ENCODE measurements at places on chromosomes 1 and 21. TPM values are rescaled to one million over a fixed set of nuclear protein-coding genes. Genes with fewer than 3 reads are reported as not detected.

DNA sequence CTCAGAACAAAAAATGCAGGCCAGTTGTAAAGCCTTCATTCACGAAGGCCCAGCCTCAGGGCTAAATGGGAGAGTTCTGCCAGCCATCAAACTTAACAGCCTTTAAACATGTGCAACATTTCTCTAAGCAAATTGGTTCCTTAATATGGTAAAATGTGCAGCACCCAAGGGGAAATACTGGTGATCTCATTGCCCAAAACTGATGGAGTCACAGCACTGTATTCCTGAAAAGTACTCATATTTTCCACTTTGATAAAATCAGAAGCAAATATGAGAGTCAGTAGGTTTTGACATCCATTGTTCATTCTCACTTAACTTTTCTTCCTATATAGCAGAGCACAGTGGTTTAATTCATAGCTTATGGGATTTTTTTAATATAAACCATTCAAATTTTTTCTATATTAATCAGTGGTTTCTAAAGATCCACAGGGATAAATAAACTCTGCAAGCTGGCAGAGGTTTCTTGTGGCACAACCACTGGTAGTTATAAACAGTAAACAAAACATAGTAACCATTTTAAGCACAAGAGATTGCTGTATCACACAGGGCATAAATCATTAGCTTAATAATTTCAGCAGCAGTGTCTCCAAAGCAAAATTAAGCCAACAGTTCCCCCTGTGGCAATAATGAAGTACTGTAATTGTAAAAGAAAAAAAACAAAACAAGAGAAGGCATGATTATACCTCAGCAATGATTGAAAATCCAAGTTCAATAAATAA, 106.9 kb upstream of the LYPLAL1 start:
- DNase-seq: peak; percentile 39

GRCh38 chr1:230632273-230632873, 9.9 kb upstream of the COG2 start:
- no peak for DNase-seq

DNA sequence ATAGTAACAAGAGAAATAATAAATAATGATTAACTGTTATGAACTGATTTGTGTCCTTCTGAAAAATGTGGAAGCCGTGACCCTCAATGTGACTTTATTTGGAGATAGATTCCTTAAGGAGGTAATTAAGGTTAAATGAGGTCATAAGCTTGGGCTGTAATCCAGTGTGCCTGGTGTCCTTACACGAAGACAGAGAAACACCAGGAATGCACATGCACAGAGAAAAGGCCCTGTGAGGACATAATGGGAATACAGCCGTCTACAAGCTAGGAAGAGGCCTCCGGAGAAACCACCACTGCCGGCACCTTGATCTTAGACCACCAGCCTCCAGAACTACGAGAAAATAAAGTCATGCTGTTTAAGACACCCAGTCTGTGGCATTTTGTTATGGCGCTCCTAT, 215.9 kb downstream of the NEGR1 start:
- no peak for DNase-seq

DNA sequence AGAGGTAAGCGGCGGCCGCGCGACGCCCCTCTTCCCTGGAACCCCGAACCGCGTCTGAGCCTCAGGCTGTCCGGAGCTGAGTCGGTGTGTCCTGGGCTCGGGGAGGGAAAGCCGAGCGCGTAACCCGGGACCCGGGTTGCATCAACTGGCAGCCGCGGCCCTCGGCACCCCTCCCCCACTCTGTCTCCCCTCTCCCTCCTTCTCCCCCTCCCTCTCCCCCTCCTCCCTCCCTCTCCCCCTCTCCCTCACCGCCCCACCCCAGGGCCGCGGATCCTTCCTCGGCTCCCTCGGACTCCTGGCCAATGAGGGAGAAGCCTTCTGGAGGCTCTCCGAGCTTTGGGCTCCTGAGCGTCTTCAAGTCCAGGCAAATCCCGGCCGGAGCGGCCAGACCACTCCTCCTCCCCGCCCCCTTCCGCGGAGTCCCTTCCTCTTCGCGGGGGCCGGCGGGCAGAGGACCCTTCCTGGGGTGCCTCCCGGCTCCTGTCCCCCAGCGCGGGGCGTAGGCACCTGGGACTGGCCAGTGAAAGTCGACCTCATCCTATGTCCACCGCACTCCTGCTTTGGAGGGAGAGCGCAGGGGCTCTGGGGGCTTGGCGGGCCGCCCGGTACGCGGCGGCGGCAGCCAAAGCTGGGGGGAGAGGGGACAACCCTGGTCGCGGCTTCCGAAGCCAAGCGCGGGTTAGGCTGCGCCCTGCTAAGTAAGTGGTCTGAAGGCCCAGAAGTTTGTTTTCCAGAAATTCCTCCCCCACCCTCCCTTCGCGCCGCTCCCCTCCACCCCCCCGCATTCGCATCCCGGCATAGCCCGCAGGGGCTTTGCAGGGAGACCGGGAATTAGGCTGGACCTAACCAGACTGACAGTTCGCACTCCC, 850 bp downstream of the SESN2 start:
- peak; percentile 80 for DNase-seq

DNA sequence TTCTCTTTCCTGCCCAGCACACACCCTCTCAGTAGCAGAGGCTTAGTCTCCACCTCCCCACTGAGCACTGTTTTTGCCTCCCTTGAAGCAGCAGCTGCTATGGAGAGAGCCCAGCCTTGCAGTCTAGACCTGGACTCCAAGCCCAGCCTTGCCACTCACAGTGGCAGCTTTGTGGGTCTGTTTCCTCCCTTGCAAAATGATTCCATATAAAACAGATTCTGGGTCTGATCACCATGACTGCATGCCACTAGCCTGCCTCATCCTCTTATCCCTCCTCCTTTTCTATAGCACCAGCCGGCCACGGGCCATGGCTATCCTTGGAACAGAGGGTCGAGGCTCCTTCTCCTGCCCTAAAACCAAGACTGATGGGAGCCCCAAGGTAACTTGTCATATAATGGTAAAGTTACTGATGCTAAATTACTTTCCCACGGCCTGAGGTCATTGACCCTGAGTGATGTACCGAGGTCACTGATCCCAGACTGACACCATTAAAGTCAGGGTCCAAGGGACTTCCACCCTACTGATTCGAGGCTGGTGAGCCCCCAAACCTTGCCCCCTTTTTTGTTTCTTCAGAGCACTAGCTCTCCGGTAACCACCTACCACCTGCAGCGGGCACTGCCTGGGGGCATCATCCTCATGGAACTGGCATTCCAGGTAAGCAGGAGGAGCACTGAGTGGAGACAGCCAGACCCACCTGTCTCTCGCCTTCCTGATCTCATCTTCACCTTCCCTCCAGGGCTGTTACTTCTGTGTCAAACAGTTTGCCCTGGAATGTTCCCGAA, 7.9 kb downstream of the HYI start:
- DNase-seq: no peak

DNA sequence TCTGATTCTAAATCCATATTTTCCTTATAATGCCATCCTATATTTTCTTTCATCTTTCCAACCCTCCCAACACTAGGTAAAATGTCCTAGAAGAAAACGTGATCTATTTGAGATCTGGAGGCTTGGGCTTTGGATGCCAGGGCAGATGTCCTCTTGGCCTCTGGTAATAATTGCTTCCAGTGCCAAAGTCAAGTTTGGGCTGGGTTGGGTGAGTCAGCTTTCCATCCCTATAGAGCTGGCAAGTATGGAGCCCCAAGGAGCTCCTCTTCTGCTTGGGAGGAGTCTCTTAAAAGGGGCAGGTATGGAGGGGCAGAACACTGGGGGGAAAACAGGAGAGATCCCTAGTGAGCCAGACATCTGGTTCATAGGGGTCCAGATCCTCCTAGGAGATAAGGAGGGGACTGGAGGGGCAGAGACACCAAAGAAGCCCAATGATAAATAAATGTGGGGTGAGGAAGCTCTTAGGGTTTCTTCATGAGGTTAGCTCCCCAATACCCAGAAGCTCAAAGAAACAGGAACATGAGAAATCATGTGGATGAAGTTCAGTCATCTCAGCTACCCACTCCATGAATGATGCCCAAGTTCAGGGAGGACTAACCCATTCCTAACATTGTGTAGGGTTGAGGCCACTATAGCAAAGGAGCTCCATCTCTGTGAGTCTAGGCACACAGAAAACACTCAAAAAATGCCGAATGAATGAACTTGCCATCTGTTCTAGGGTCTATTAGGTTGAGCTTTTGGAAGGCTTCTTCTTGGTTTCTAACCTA, 3.5 kb downstream of the C1orf116 start:
- no peak for DNase-seq

DNA sequence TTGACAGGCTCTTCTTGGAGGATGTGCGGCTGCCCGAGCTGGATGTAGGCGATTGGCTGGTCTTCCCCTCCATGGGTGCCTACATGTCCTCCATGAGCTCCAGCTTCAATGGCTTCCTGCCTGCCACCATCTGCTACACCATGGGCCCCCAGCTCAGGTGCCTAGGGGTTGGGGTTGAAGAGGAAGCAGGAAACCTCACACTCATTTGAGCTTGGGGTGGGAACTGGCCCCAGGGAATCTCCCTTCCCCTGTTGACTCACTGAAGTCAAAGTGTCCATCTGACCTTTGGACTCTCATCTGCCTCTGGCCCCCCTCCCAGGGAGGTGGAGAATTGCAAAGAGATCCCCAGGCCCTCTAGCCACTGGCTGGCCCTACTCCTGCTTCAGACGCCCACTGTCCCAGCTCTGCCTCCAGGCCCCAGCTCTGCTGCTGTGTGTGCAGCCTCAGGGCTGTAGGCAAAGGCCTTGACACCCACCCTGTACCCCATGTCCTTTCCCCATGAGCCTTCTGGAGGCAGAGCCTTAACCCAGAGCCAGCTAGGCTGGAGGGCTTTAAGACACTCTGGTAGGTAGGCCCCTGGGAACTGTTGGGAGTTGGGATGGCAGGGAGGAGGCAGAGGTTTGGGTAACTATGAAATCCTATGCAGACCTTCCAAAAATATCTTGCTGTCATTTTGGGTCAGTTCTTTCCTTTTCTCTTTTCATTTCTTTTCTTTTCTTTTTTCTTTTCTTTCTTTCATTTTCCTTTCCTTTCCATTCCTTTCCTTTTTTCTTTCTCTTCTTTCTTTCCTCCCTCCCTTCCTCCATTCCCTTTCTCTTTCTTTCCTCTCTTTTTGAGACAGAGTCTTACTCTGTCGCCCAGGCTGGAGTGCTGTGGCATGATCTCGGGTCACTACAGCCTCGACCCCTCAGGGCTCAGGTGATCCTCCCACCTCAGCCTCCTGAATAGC, 66.9 kb upstream of the TINAGL1 start:
- DNase-seq: no peak

DNA sequence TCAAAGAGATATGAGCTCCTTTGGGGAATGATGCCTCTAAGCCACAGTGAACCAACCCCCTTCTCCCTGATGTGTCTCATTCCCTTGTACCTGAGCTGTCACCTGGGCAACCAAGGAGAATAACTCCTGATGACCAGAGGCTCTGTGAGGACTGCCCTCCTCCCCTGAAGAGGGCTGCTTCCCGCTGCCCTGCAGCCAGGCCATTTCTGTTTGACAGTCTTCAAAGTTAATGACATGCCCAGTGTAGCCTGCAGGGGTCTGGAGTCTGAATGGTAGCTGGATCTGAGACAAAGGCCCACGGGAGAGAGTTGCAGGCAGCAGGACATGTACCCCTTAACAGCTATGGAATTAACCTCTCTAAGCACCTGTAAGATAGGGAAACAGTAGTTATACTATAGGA, 3.4 kb upstream of the SLFNL1 start:
- DNase-seq: no peak

DNA sequence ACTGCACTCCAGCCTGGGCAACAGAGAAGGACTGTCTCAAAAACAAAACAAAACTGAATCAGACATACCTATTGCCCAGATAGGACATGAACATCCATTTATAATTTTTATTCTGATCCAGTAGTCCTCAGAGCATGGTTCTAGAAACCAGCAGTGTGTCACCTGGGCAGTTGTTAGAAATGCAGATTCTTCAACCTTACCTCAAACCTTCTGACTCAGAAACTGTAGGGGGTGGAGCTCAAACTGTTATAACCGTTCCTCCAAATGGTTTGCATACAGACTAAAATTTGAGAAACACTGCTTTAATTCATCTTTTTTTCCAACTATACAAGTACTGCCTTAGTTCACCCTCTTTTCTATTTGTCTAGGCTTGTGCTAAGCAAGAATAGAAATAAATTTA, 6.0 kb downstream of the NASP start:
- no peak for DNase-seq

DNA sequence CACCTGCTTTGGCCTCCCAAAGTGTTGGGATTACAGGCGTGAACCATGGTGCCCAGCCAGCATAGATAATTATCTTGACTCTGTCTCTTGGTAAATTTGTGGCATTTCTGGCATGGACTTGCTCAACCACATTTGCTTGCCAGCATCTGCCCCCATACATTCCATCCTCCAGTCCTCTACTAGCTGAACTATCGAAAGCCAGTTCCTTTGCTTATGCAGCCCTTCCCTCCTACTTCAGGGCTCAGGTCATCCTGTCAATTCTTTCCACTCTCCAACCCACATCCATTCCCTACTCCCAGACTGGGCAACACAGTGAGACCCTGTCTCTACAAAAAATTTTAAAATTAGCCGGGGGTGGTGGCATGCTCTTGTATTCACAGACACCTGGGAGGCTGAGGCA, 13.0 kb upstream of the UQCRHL start:
- no peak for DNase-seq

DNA sequence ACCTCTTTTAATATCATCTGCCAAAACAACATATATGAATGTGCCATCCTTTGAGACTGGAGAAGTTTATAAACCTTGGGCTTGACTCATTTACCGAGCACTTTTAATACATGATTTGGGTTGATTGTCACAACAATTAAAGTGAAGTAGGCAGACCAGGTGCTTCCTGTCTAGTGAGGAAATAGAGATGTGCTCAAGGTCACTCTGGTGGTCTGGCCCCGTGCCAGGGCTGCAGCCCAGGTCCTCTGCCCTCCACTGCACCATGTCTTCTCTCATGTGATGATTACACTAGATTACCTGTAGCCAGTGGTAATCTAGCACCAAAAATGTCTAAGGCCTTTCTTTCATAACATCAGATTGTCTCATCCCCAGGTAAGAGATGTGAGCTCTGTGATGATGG, 61.8 kb upstream of the LAMC2 start:
- DNase-seq: no peak

- no peak for DNase-seq
Observed at GRCh38 chr1:54798769-54799641, 2.1 kb downstream of the TTC22 start.

GRCh38 chr1:201353186-201353940, 24.1 kb downstream of the TNNT2 start:
- no peak for DNase-seq

CORT gene
- total RNA-seq: not detected

SLC1A7 gene
- total RNA-seq: 0.24 TPM

S100A3 gene
- total RNA-seq: 1.2 TPM

CR1 gene
- 2.1 TPM for total RNA-seq

RIPPLY3 gene
- not detected for total RNA-seq

AGO3 gene
- total RNA-seq: 28.7 TPM

DEPDC1 gene
- 0.12 TPM for total RNA-seq

FCGR3A gene
- 2.3 TPM for total RNA-seq

IL20 gene
- total RNA-seq: not detected

CTSE gene
- not detected for total RNA-seq
